Progenitor cell of endocrine pancreas (in vitro differentiated cells): ENCODE measurements at places on chromosomes 1 and 21.
A peak's percentile ranks its signal among the peaks of the same experiment; 100 is the strongest.

DNA sequence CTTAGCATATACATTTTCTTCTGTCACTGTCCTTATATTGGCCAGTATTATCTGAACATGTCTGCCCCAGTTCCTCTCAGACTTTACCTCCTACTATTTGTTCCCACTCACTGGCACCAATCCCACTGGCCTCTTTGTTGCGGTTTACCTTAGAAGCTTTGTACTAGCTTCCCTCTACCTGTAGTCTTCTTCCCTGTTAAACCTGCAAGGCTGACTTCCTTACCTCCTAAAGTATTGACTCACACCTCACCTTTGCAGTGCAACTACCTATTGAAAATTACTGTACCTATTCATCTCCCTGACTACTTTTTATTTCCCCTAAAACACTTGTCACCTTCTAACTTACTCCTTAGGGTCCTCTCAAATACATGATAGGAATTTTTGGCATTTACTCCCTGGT, 111.1 kb downstream of the CLEC20A start:
- DNase-seq, result no peak
- peaks cover 14% of the 10 kb centered on the region for H3K4me1 ChIP-seq
- no peak overlapping the region for H3K4me3 ChIP-seq
- no peaks in the 10 kb centered on the region for H3K36me3 ChIP-seq
- no peaks in the 10 kb centered on the region for H3K27me3 ChIP-seq

GRCh38 chr1:198543670-198544260, 3.3 kb upstream of the ATP6V1G3 start:
- DNase-seq, result no peak
- H3K27ac ChIP-seq, result no peak overlapping the region
- H3K4me1 ChIP-seq, result peaks cover 13% of the 10 kb centered on the region
- H3K27me3 ChIP-seq, result no peaks in the 10 kb centered on the region

- no peak for DNase-seq
- H3K4me3 ChIP-seq, result peak overlapping the region; percentile 31
- no peak overlapping the region for H3K27ac ChIP-seq
- no peaks in the 10 kb centered on the region for H3K36me3 ChIP-seq
- H3K4me1 ChIP-seq, result peaks cover 4% of the 10 kb centered on the region
Measured at GRCh38 chr1:26046246-26047095, 553 bp upstream of the SLC30A2 start.

GRCh38 chr21:26572702-26573381, at the start of gene CYYR1:
Gene CYYR1 (minus strand): TSS chr21:26573286. CDS start chr21:26572940, 346 bp downstream.
- H3K36me3 ChIP-seq, result peaks cover 10% of the 10 kb centered on the region
- peak; percentile 56 for DNase-seq
- peak within 1 kb of the TSS; percentile 99 for H3K27ac ChIP-seq

DNA sequence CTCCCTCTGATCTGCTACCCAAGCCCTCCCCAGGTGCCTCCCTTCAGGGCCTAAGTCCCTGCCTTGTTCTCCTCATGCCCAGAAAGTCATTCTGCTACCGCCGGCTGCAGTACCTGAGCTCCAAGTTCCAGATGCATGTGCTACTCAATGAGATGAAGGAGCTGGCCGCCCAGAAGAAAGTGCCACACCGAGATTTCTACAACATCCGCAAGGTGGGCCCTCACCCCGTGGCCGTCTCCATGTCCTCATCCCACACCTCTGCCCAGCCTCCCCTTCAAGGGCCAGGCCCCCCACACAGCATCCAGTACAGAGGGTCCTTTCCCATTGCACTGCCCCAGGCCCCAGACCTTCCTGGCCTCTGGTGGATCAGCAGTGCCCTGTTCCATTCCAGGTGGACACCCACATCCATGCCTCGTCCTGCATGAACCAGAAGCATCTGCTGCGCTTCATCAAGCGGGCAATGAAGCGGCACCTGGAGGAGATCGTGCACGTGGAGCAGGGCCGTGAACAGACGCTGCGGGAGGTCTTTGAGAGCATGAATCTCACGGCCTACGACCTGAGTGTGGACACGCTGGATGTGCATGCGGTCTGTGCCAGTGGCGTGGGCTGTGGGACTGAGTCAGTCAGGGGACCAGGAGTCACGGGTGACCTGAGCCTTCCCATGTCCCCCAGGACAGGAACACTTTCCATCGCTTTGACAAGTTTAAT, 8.2 kb downstream of the AMPD2 start:
- H3K27ac ChIP-seq, result no peak overlapping the region
- peaks cover 8% of the 10 kb centered on the region for H3K36me3 ChIP-seq
- DNase-seq, result no peak
- H3K27me3 ChIP-seq, result no peaks in the 10 kb centered on the region
- H3K4me1 ChIP-seq, result no peaks in the 10 kb centered on the region

DNA sequence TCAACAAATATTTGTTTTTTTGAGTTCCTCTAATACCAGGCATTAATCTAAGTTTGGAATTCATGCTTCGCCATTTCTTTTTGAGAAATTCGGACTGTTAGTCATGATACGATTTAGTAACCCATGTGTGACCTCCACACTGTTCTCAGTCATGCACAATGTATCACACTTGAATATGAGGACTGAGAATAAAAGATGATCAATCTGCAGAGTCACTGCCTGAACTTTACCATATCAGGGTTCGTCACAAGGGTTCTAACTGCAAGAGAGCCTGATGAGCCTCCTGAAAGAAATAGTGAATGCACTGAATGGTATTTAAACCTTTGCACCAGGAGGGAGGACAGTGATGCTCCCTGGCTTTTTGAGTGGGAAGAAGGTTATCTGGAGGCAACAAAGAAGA, 10.9 kb upstream of the FASLG start:
- DNase-seq, result no peak
- H3K36me3 ChIP-seq, result no peaks in the 10 kb centered on the region
- no peak overlapping the region for H3K4me3 ChIP-seq
- H3K4me1 ChIP-seq, result no peaks in the 10 kb centered on the region

DNA sequence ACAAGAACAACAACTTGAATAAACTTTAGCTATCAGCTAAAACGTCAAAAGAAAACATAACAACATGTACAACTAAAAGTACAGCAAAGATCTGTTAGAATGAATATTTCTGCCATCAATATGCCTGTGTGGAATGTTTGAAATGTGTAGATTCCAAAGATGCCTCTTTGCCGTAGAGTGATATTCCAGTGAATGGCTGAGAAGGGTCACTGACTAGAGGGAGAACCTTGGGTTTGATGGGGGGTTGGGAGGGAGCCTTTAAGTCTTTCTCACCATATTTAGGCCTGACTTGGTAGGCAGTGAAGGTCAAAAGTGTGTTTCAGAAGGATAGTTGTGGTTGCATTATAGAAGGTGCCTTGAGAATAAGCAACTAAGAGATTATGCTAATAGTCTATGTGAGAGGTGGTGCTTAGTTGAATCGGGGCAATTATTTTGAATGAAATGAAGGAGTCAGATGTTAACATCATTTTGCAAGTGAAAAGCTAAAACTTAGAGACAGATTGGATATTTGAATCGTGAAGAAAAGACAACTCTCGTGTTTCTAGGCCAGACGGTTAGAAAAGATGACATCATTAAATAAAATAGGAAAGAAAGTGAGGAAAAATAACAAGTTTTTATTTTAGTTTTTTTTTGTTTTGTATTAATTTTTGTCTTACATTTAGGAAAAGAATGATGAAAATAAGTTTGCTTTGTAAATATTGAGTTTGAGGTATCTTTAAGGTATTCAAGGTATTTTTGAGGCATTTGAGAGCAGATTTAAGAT, 53.8 kb downstream of the PLA2G4A start:
- H3K36me3 ChIP-seq, result no peaks in the 10 kb centered on the region
- peaks cover 18% of the 10 kb centered on the region for H3K4me1 ChIP-seq
- no peak overlapping the region for H3K4me3 ChIP-seq

DNA sequence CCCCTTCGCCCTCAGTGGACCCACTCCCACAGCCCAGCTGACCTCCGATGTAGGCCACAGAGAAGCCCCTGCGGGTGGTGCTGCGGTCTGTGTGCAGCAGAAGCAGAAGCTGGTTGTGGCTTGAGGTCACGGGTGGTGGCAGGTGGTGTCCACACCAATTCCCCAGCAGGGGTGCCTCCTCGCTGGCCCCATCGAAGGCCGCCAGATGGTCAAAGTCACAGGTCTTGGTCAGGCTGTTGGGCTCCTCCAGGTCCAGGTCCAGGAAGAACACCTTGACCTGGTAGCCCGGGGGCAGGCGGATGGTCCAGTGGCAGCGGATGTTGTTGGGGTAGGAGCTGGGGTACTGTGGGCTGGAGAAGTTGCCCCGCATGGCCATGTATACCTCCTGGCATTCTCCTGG, 13.1 kb downstream of the CDCP2 start:
- no peak for DNase-seq
- H3K4me1 ChIP-seq, result peaks cover 16% of the 10 kb centered on the region
- no peaks in the 10 kb centered on the region for H3K36me3 ChIP-seq

GRCh38 chr1:157711802-157712201, 11.2 kb upstream of the FCRL3 start:
- H3K27me3 ChIP-seq, result peaks cover 4% of the 10 kb centered on the region
- no peak overlapping the region for H3K4me3 ChIP-seq
- H3K4me1 ChIP-seq, result no peaks in the 10 kb centered on the region
- H3K27ac ChIP-seq, result no peak overlapping the region
- no peak for DNase-seq

DNA sequence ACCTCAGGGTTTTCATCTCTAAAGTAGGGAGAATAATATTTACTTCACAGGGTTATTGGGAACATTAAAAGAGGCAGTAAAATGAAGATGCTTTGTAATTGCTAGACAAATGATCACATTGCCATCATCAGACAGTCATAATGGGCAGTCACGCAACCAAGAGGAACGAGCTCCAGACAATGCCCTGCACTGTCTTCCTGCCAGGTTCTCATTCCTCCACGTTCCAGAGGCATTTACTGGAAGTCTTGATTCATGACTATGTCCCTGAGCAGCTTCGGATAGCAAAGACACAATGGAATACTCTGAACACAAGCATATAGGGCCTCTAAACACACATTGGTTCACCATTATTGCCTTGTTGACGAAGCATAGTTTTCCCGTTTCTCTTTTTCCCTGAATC, 389.7 kb downstream of the NTNG1 start:
- peaks cover 48% of the 10 kb centered on the region for H3K4me1 ChIP-seq
- no peak for DNase-seq
- H3K27ac ChIP-seq, result no peak overlapping the region
- H3K4me3 ChIP-seq, result no peak overlapping the region

DNA sequence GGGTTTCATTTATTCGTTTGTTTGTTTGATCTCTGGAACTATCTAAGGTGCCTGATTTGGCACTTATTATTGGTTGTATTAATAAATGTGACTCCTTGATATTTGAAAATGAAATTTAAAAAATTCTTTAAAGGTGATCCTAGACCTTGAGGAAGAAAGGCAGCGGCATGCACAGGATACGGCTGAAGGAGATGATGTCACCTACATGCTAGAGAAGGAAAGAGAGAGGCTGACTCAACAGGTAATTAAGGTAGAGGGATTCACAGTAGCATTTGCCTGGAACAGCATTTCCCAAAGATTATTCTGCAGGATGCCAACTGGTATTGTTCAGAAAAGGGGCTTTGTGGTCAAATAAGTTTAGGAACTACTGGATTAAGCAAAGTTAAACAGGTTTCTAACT, 54.4 kb upstream of the WNT2B start:
- H3K4me1 ChIP-seq, result peaks cover 2% of the 10 kb centered on the region
- H3K27me3 ChIP-seq, result no peaks in the 10 kb centered on the region
- peaks cover 27% of the 10 kb centered on the region for H3K36me3 ChIP-seq
- H3K4me3 ChIP-seq, result no peak overlapping the region
- no peak overlapping the region for H3K27ac ChIP-seq
- no peak for DNase-seq

GRCh38 chr1:178607718-178608408, 95.0 kb downstream of the TEX35 start:
- no peak overlapping the region for H3K4me3 ChIP-seq
- H3K27me3 ChIP-seq, result no peaks in the 10 kb centered on the region
- no peaks in the 10 kb centered on the region for H3K36me3 ChIP-seq
- no peak for DNase-seq

GRCh38 chr1:30782361-30783255, 25.0 kb upstream of the LAPTM5 start:
- peak; percentile 76 for DNase-seq
- H3K4me1 ChIP-seq, result peaks cover 10% of the 10 kb centered on the region
- no peaks in the 10 kb centered on the region for H3K36me3 ChIP-seq
- no peak overlapping the region for H3K4me3 ChIP-seq
- H3K27me3 ChIP-seq, result peaks cover 18% of the 10 kb centered on the region

DNA sequence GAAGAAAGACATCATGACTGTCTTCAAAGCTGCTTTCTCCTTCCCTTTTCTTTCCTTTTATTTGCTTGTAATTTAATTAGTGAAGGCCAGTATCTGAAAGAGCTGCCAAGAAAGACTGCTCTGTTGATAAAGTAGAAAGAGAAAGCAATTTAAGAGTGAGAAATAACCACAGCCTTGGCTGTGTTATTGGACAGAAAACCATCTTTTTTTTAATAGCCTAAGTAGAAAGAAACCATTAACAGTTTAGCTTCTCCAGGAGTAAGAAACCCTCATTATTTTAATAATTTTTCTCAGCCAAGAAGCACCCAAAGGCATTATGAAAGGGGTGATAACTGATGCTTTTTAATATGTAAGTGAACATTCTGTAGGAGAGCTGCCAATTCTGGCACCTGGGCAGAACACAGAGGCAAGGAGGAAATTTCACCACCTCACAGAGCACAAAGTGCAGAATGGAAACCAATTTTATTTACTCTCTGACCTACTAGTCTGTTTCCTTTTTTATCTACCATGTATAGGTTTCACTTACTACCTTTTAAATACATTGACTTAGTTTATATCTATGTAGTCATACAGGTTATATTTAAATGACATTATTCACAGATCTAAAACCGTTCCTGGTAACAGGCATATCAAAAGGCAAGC, 703.2 kb downstream of the MRPL39 start:
- no peak for DNase-seq
- H3K27ac ChIP-seq, result no peak overlapping the region
- no peaks in the 10 kb centered on the region for H3K27me3 ChIP-seq
- H3K4me3 ChIP-seq, result no peak overlapping the region

DNA sequence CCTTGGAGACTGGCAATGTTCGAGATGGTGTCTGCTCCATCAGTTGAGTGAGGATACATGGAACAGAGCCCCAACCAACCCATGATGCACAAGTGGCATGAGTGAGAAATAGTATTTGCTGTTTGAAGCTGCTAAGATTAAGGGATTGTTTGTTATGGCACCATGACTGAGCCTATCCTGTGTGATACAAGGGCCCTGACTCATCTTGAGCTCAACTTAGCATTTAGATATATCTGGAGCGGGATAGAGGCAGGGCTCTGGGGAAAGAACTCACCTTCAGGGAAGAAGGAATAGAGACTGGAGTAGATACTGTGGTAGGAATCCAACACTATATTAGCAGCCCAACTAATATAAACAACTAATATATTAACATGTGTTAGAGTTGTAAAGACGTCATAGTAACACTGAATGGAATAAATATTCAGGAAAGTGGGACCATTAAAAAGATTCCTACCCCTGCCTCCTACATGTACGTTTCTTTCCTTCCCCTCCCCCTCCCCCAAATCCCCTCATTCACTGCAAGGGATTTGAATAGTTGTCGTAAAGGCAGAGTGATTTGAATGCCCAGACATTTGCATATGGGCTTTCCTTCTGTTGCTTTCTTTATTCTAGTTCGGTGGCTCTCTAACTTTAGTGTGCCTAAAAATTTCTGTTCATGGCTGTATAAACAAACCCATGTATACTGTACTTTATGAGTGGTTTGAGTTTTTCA, 106.6 kb upstream of the POU3F1 start:
- no peak overlapping the region for H3K4me3 ChIP-seq
- no peak overlapping the region for H3K27ac ChIP-seq
- H3K36me3 ChIP-seq, result no peaks in the 10 kb centered on the region
- DNase-seq, result no peak
- H3K27me3 ChIP-seq, result peaks cover 18% of the 10 kb centered on the region

GRCh38 chr1:119953266-119953998, 57.1 kb upstream of the ADAM30 start:
- no peak overlapping the region for H3K4me3 ChIP-seq
- H3K27ac ChIP-seq, result no peak overlapping the region
- no peak for DNase-seq
- H3K4me1 ChIP-seq, result no peaks in the 10 kb centered on the region
- no peaks in the 10 kb centered on the region for H3K27me3 ChIP-seq
- H3K36me3 ChIP-seq, result peaks cover 9% of the 10 kb centered on the region
